Left colon (tissue), 2 donors: ENCODE measurements at places on chromosomes 6 and 20. TPM values are rescaled to one million over a fixed set of nuclear protein-coding genes. Genes with fewer than 3 reads are reported as not detected.
A peak's percentile ranks its signal among the peaks of the same experiment; 100 is the strongest.

DNA sequence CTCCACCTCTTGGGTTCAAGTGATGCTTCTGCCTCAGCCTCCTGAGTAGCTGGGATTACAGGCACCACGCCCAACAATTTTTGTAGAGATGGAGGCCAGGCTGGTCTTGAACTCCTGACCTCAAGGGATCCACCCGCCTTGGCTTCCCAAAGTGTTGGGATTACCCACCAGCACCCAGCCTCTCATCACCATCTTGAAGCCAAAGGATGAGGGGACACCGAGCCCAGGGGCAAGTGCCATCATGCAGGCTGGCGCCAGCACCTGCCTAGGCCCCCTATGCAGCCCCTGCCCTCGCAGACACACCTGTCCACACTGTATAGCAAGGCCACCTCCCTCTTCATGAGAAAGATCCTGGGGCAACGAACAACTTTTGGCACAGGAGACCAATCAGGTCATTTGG, 5.3 kb upstream of the RBM38 start:
- DNase-seq: no peak

- DNase-seq: no peak
These were observed 217.5 kb upstream of the SUPT3H start for GRCh38 chr6:45595010-45595851.

DNA sequence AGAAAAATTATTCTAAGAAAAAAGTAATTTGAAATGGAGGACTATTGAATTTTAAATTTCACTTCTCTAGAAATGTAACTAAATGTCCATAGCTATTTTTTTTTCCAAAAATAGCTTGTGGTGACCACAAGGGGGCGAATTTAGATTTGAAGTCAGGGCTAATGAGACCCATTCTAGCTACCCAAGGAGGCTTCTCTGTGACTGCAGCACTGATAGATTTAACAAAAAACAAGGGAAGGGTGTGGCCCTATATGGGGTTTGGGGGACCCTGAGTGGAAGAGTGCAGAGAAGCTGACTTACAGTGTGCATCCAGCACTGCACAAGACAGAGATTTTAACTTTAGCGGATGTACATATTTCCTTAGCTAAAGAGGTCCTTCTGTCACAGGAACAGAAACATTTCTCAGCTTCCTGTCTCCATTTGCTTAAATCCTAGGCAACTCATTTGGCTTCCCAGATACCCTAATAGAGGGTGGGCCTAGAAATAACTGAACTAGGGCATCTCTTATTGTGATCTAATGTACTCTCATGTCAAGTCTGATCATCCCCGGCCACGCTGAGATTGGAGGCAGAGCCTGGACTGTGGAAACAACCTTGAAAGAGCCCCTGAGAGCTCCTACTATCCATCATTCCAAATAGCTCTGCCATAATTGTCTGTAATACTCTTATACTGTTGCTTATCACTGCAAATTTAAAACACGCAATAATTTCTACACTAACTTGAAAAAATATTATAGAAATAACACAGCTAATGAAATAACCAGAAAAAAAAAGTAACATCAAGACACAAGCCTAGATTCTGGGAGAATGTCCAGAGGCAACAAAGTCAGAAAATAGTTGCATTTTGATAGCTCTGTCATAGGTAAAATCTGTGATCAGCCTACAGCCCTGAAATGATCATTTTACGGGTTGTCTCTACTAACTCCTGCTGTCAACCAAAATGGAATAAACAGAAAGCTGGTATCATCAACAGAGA, 93.6 kb downstream of the SNAP91 start:
- no peak for DNase-seq

DNA sequence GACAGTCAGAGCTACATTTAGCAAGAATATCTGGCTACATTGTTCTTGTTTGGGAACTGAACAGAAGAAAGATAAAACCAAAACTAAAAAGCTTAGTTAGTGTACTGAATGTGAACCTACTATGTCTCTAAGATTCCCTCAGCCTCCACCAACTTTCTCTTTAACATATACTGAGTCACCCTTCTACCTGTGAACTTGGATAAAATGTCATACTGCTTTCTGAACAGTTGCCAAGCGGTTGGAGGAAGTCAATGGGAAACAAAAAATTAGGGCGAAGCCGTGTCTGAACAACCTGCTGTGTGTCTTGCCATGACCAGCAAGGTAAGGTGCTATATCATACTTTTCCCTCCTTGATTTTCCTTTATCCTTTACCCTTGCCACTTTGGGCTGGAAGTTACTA, 243.5 kb downstream of the BTBD9 start:
- DNase-seq: no peak

Gene KCNS1
- total RNA-seq: 0.27 TPM

Gene FBXO5
- total RNA-seq: 4.5 TPM

GRCh38 chr20:34708621-34709043, 4.5 kb downstream of the TP53INP2 start:
- peak; percentile 79 for DNase-seq

- DNase-seq: no peak
These were observed 102.1 kb downstream of the TMEM170B start for GRCh38 chr6:11639376-11640235.

Gene PBOV1
- not detected for total RNA-seq

Gene FAM184A
- 0.85 TPM for total RNA-seq

DNA sequence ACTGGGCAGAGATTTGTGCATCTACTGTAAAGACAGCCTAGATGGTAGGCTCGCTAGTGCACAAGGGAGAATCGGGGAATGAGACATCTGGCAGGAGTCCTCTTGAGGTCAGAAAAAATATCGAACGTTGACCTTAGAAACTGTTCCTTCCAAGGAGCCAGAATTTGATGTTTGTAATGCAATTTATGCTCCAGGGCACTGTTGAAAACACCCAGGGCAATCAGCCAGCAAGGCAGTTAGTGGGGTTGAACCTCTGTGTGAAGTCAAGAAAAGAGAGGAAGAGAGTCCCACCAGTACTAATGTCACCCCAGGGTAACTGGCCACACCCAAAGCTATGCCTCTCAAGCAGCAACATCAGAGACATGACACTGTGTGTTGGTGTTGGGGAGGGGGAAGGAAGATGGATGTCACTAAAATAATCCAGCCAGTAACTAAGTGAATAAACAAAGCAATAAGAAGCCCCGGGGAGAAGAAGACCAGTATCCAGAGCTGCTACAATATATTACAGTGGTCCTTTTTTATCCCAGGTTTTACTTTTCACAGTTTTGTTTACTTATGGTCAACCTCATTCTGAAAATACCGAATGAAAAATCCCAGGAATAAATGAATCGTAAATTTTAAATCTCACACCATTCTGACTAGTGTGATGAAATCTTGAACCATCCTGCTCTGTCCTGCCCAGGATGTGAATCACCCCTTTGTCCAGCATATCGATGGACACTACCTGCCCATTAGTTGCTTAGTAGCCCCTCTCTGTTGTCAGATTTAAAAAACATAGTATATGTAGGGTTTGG, 32.9 kb upstream of the PDE10A start:
- no peak for DNase-seq

GRCh38 chr6:68139130-68139529, 496.0 kb upstream of the ADGRB3 start:
- no peak for DNase-seq

Gene RSPH4A
- total RNA-seq: 0.27 TPM

Gene CENPQ
- 2.0 TPM for total RNA-seq

- no peak for DNase-seq
These were observed 129.4 kb downstream of the TRIM27 start for GRCh38 chr6:28794175-28795002.

DNA sequence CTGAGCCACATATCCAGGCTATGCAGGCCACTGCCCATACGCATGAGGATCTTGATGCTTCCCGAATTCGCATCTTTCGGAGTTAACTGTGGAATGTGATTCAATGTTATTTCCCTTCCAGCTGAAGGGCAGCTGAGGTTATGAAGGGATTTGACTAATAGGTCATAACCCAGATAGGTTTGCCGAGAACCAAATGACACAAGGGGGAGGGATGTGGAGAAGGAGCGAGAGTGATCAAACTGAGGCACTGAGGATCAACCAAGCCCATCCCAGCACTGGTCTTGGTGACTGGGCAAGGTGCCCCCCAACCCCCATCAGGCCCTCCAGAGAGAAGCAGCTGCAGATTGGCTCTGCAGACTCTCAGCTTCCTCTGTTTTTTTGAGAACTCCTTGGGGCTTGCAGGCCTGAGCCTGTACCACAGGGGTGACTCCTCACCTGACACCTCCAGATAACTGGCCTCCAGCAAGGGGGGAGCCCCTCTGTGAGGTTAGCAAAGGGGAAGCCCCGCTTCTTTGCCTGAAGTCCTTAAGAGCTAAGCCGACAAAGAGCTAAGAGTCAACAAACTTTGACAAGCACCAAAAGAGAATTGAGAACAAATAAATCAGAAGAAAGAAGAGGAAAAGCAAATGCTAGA, 185.9 kb downstream of the PDE7B start:
- no peak for DNase-seq

GRCh38 chr6:137871291-137871690, 4.2 kb downstream of the TNFAIP3 start:
- DNase-seq: no peak

- DNase-seq: no peak
These were observed 216.5 kb downstream of the ZMYND8 start for GRCh38 chr20:47139934-47140535.

DNA sequence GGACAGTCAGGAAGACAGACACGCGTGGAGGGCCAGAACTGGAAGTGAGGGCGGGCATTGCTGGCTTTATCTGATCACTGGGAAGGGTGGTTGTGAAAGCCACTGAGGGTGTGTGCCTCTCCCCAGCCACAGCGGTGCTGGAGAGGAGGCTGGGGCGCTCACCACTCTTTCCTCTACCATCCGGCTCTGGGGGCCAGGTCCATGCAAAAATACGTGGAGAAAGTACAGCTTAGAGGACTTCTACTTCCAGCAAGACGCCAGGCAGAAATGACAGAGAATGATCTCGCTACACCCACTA, 148.8 kb upstream of the RPS6KA2 start:
- no peak for DNase-seq

GRCh38 chr20:63320616-63321147, 27.7 kb downstream of the COL20A1 start:
- DNase-seq: no peak

Gene PRICKLE4
- total RNA-seq: 4.7 TPM

DNA sequence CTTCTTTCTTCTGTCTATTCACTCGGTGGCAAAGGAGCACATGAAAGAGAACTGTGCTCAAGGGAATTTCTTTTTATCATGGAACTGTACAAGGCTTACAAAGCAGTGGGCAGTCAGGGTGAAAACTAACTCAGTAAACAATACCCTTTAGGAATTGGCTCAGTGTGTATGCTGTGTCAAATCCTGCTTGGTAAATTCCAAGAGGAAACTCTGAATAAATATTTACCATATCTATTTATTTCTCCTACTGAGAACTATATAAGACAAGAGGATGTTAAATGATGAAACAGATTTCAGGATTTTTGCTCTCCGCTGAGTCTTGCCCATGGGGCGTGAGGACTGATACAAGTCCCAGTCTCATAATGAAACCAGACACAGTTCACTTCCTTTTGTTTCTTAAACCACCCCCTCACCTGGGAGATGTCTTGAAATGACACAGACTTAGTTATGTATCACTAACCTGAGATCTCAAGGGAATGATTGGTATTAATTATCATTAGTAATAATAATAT, 188.8 kb downstream of the BACH2 start:
- no peak for DNase-seq

DNA sequence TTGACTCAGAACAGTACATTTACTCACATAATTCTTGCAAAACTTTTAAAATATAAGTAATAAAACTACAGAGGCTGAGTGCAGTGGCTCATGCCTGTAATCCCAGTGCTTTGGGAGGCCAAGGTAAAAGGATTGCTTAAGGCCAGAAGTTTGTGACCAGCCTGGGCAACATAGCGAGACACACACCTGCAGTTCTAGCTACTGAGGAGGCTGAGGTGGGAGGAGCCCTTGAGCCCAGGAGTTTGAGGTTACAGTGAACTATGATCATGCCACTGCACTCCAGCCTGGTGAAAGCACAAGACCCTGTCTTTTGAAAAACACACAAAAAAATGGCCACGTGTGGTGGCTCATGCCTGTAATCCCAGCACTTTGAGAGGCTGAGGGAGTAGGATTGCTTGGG, 21.8 kb upstream of the MYO6 start:
- DNase-seq: no peak

Gene CCDC170
- total RNA-seq: 0.67 TPM
